ENCODE measurements at places on chromosomes 5 and 9. TPM values are rescaled to one million over a fixed set of nuclear protein-coding genes. Genes with fewer than 3 reads are reported as not detected.

GRCh38 chr9:71908825-71909224, 2.2 kb downstream of the ABHD17B start:
- H3K4me3 ChIP-seq, result peak overlapping the region; percentile 100
- peaks cover 22% of the 10 kb centered on the region for H3K36me3 ChIP-seq
- H3K4me1 ChIP-seq, result peaks cover 48% of the 10 kb centered on the region
- no peak overlapping the region for H3K27ac ChIP-seq
- DNase-seq, result no peak

DNA sequence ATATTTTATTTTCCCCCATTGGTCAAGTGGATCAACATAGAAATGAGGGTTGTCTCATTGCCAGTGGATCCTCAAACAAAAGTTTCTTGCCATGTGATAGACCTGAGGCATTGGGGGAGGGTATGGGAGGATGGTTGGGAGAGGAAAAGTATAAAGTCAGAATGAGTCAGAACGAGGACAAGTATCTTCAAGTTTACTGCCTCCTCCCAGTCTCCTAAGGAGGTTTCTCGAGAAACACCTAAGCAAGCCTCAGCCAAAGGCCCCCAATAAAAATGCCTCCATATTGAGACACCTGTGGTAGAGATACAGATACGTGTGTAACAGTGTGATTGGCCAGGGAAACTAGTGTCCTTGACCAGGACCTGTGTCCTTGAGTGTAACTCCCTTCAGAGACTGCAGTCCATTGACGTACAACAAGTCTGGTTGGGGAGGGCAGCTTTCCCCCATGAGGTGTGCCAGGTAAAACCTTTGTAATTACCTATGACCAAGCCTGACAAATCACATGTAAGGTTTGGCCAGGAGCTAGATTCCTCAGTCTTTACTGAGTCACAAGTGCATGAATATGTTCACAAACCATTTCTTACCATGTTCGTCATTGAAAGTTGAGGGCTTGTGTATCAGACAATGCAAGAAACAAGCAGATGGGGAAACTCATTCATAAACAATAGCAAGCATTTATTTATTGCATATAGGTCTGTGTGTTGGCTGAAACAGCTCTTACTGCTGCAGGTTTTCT, 198.6 kb upstream of the SH3GL2 start:
- no peaks in the 10 kb centered on the region for H3K27me3 ChIP-seq
- H3K4me1 ChIP-seq, result no peaks in the 10 kb centered on the region
- no peak for DNase-seq
- no peaks in the 10 kb centered on the region for H3K36me3 ChIP-seq
- H3K27ac ChIP-seq, result no peak overlapping the region
- H3K4me3 ChIP-seq, result no peak overlapping the region

DNA sequence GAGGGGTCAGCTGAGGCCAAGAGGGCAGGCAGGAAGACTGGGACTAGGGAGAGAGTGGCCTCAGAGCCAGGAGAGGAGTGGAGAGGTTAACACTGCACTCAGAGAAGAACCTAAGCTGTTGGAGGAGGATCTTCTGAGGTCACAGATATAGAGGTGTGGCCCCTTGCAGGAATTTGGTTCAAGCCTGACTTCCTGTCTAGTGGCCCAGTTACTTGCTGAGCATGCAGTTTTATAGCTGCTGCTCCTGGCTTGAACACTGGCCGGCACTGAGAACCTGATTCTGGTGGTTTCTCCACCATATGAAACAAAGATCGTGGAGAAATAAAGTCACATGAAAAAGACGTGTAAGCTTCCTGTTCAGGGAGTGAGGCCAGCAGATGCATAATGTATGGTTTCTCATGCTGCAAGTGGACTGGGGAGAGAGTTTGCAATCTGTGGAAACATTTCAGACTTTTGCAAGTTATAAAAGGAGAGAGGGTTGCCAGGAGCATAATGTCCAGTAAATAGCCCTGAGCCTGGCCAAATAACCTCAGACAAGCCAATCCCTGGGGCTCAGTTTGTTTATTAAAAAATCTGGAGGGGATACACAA, 82.6 kb downstream of the GALNT10 start:
- H3K4me3 ChIP-seq, result peak overlapping the region; percentile 66
- H3K27me3 ChIP-seq, result no peaks in the 10 kb centered on the region
- peak; percentile 79 for DNase-seq
- peak overlapping the region; percentile 84 for H3K27ac ChIP-seq
- H3K4me1 ChIP-seq, result peaks cover 50% of the 10 kb centered on the region

The CARTPT gene
- not detected for total RNA-seq

DNA sequence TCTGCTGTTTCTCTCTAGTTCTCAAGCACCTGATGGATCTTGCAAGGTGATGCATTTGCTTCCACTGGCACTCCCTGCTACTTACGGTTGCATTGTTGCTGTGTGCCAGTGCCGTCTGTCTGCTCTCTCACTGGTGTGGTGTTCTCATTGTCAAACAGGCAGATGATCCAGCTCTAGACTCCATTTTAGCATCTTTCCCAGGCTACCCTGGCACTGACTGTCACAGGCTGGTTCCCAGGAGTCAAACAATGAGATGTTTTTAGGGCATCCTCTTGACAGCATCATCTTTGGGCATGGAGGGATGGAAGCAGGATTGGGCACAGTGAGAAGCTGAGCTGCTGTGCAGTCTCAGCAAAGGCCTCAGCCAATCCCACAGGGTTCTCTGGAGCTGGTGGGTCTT, 12.9 kb downstream of the MTRR start:
- peaks cover 67% of the 10 kb centered on the region for H3K36me3 ChIP-seq
- no peak overlapping the region for H3K4me3 ChIP-seq
- peaks cover 25% of the 10 kb centered on the region for H3K4me1 ChIP-seq
- no peak overlapping the region for H3K27ac ChIP-seq
- H3K27me3 ChIP-seq, result no peaks in the 10 kb centered on the region
- no peak for DNase-seq

Measured in activated CD4-positive, alpha-beta T cell treated with anti-CD3 and anti-CD28 coated beads, Interleukin-2, amount 10 ng/mL, durations not matched to agents 24 days and 14 days (primary cell).